ENCODE measurements at places on chromosomes 1 and 21.

DNA sequence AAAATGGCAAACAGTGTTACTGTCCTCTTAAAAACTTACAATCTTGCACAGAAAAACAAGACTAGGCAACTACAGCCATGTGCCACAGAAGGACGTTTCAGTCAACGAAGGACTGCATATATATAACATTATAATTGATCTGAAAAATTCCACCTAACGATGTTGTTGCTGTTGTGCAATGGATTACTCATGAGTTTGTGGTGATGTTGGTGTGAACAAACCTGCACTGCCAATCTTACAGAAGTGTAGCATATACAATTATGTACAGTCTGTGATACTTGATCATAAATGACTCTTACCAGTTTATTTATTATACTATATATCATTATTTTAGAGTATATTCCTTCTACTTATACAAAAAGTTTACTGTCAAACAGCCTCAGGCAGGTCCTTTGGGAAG lies 6.8 kb upstream of the VAMP4 start:
- DNase-seq: no peak

GRCh38 chr1:174966008-174966572 lies 33.7 kb upstream of the CACYBP start:
- DNase-seq: no peak

- no peak for DNase-seq
Measured at GRCh38 chr1:231040800-231041718, 1.0 kb upstream of the FAM89A start.

GRCh38 chr1:200296091-200296661 lies 113.7 kb downstream of the ZNF281 start:
- no peak for DNase-seq

DNA sequence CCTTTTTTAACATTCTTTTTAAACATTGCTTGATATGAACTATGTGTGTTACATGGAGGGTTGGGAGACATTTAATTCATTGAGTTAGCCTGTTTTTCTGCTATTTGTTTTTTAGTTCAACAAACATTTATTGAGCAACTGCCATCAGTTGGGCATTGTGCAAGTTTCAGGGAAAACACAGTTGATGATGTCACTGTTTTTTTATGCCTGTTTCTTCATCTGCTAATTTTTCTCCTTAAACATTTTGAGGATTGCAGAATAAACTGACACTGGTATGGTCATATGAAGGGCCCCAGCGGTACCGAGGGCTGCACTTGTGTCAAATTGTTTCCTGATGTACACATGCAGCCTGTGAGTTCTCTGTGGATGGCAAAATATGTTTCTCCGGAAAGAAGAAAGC lies 253.0 kb downstream of the FGGY start:
- no peak for DNase-seq

GRCh38 chr1:107609808-107610207 lies 355.2 kb downstream of the VAV3 start:
- DNase-seq: no peak

GRCh38 chr1:9657521-9658032 lies 6.0 kb downstream of the PIK3CD start:
- DNase-seq: no peak

DNA sequence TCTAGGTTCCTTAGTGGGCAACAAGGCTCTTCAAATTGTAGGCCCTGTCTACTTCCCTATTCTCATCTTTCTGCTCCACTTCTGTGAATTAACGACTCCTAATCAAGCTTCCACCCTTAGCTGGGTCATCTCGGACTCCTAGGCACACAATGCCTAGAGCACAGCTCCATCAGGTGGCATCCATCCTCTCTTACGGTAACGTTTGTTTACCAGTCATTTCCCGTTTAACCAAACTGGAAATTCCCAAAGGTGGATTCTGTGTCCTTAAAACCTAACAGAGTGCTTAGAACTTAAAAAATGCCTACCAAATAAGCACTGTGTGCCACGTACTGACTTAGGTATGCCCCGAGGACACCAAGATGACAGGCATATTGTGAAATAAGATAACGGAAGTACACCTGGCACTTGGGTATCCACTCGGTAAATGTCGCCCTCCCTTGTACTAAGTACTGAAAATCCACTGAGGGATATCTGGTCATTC lies 1.5 kb downstream of the PARP1 start:
- no peak for DNase-seq

- no peak for DNase-seq
Measured at GRCh38 chr1:156805766-156806511, 10.7 kb downstream of the SH2D2A start.

DNA sequence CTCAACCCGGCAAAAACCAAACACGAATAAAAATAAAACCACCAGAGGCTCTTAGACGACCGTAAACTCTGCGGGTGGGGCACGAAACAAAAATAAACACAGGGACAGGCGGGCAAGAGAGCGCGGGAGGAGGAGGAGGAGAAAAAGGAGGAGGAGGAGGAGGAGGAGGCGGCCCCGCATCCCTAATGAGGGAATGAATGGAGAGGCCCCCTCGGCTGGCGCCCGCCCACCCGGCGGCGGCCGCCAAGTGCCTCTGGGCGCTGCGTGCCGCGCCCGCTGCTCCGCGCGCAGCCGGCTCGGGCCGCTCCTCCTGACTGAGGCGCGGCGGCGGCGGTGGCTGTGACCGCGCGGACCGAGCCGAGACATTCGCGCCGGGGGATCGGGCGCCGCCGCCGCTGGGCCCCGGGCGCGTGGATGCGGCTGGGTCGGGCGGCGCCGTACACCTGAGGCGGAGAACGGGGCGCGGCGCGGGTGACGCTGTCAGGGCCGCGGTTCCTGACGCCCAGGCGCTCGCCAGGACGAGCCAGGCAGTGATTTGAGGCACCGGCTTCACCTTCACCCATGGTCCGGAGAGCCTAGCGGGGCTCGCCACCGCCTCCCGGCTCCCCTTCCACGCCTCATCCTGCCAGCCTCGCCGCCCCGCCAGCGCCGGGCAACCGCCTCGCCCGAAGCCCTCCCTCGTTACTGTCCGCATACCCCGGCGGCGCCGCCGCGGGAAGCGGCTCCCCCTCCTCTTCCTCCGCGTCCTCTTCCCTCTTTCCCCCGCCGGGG lies at the start of gene MARK1:
Gene MARK1 (plus strand): TSS at position 229 of the 771 bp plus-strand sequence. CDS start 687 bp downstream, outside the sequence.
- no peak for DNase-seq

GRCh38 chr1:225532240-225532944 lies 104.6 kb upstream of the LBR start:
- no peak for DNase-seq

- DNase-seq: no peak
Measured at GRCh38 chr1:223135176-223135942, 7.7 kb downstream of the TLR5 start.

DNA sequence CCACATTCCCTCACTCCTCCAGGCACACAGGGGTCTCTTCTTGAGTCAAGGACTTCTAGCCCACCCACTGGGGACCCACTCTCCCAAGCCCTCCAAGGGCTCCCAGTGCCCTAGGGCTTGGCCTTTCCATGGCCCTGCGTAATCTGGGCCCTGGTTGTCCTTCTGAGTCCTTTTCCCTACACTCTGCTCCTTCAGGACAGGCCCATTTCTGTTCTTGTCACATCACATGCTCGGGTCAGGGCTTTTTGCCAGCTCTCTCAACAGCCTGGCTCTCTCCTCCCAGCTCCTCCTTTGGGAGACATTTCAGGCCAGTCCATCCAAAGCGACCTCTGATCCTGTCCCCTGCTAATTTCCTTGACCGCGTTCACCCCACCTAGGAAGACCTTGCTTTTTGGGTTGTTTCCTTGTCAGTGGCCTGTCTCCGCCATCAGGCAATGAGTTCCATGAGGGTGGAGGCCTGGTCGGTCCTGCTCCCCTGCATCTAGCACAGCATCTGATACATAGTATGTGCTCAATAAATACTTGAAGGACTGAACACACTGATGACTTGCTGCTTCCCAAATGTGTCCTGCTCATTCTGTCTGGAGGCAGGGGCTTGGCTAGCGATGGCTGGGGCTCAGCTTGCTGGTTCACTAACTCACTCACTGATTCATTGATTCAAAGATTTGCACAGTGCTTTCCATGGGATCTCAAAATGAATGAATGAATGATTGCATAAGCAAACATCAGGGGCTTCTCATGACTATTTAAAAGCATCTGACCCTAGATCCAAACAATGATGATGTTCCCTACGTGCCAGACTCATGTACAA lies 44.8 kb downstream of the DHRS3 start:
- no peak for DNase-seq

DNA sequence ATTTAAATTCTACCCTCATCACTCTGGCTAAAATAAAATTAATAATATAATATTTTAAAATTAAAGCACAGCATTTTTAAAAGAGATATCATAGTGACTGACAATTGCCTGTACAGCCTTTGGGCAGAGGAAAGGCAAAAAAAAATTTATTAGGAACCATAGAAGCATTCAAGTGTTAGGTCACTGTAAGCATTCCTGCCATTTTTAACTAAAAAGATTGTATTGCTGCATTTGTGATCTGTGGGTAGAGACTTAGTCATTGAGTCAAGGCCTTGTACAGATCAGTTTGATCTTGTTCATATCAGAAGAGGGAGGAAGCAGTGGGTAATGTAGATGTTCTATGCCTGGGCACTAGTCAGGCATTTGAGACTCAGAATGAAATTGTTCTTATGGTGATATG lies 109.9 kb downstream of the LYPLAL1 start:
- no peak for DNase-seq

- DNase-seq: no peak
Measured at GRCh38 chr1:243851257-243851756, 1.3 kb upstream of the AKT3 start.

DNA sequence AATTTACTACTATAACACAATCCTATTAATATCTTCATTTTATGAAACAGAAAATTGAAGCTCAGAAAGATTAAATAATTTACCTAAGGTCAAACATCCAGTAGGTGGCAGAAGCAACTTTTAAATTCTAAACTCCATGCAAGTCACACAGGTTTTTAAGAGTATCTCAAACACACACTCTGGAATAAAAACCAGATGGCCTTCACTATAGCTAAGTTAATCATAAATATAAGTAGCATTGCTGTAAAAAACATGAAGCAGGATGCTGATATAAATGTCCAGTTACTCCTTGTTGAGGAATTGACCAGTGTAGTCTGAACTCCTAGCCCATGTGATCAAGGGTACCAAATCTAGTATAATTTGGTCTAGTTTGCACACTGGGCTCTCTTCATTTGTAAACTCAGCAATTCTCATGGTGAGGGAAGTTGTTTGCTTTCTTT lies 9.4 kb upstream of the FMO3 start:
- no peak for DNase-seq

DNA sequence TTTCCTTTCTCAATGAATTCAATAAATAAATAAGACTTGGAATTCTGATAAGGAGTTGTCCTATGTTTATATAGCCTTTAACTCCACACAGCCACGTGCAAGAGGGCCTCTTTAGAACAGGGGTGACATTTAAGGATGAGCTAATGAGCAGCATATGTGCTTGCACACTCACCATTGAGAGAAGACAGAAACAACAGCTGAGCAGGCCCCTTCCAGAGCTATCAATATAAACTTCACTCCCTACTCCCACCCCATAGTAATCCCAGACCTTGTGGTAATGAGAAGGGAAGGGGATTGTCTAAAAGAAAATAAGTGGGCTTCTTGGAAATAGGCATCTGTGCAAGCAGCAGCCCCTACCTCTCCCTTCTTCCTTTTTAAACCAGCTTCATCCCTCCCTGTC lies 176.0 kb downstream of the SEC16B start:
- no peak for DNase-seq

GRCh38 chr21:44261675-44262295 lies at the start of gene DNMT3L:
TSS of gene DNMT3L (minus strand) at chr21:44261897. CDS start at chr21:44261259, 638 bp downstream.
- DNase-seq: no peak

DNA sequence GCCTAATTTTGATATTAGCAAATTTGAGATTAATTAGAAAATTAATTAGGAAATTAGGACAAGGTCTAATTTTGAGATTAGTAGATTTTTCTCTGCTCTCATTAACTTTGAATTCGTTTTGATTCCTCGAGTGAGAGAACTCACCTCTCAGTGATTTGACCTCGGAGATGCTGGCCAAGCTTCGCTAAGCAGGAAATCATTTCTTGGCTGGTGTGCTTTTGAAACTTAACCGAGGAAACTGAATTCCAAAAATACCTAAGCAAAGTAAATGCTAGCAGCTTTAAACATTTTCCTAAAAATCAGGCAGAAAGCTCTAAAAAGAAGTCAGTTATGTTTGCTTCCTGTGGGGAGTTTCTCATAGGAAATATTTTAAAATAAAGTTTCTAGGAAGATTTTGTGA lies 34.9 kb downstream of the CDC14A start:
- no peak for DNase-seq

- DNase-seq: no peak
Measured at GRCh38 chr21:18369115-18369514, 34.5 kb downstream of the TMPRSS15 start.

Data from C1 segment of cervical spinal cord (tissue), 14 donors.